Adrenal gland (tissue), 19 donors: ENCODE measurements at places on chromosomes 12 and 14. TPM values are rescaled to one million over a fixed set of nuclear protein-coding genes. Genes with fewer than 3 reads are reported as not detected.

Gene HVCN1
- 41.3 TPM for polyA plus RNA-seq

Gene KLRD1
- 0.10 TPM for polyA plus RNA-seq

Gene SP1
- polyA plus RNA-seq, result 48.8 TPM

Gene FAM161B
- 4.1 TPM for polyA plus RNA-seq

Gene TRIM9
- 2.3 TPM for polyA plus RNA-seq
